Natural killer cell (primary cell): ENCODE measurements at places on chromosomes 3 and 15.

GRCh38 chr3:144173491-144173890 lies 201.9 kb downstream of the DIPK2A start:
- H3K27me3 ChIP-seq: no peaks in the 10 kb centered on the region
- no peak overlapping the region for H3K4me3 ChIP-seq
- no peak overlapping the region for H3K27ac ChIP-seq
- no peak for DNase-seq

- H3K4me1 ChIP-seq: no peaks in the 10 kb centered on the region
- DNase-seq: no peak
- H3K36me3 ChIP-seq: no peaks in the 10 kb centered on the region
- no peak overlapping the region for H3K27ac ChIP-seq
- no peaks in the 10 kb centered on the region for H3K27me3 ChIP-seq
- no peak overlapping the region for H3K4me3 ChIP-seq
Observed at GRCh38 chr3:159273608-159274007, 471.8 kb downstream of the MFSD1 start.

GRCh38 chr3:18527691-18528090 lies 102.6 kb upstream of the SATB1 start:
- peak; percentile 25 for DNase-seq
- no peaks in the 10 kb centered on the region for H3K36me3 ChIP-seq
- no peaks in the 10 kb centered on the region for H3K27me3 ChIP-seq
- no peak overlapping the region for H3K27ac ChIP-seq
- no peaks in the 10 kb centered on the region for H3K4me1 ChIP-seq

DNA sequence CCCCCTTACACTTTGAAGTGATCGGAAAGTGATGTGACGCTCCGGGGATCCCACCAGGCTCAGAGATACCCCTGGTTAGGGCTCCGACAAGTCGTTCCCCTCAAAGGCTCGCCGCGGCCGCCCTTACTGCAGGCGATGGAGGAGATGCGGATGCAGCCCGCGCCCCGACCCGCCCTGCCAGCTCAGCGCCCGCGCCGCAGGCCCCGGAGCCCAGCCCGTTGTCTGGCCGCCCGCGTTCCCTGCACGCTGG lies 228 bp downstream of the GLT8D1 start:
- peaks cover 11% of the 10 kb centered on the region for H3K36me3 ChIP-seq
- H3K4me1 ChIP-seq: peaks cover 29% of the 10 kb centered on the region
- DNase-seq: no peak
- H3K27ac ChIP-seq: peak overlapping the region; percentile 83
- H3K4me3 ChIP-seq: peak overlapping the region; percentile 66

DNA sequence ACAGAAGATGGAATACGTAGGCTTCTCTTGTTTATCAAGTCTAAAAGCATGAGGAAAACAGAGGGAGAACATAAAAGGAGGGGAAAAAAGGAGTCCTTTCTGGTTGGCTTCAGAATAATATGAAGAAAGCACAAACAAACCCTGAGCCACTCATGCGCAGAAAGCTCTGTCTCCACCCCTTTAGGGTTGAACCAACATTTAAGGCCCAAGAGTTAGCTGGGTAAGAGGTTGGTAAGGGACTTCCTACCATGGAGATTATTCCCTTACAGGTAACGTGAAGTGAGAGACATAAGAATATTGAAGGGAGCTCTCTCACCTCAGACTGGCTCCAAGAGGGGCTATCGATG lies 145.3 kb downstream of the RORA start:
- no peaks in the 10 kb centered on the region for H3K27me3 ChIP-seq
- no peak overlapping the region for H3K4me3 ChIP-seq
- DNase-seq: no peak
- no peak overlapping the region for H3K27ac ChIP-seq

- no peaks in the 10 kb centered on the region for H3K36me3 ChIP-seq
- DNase-seq: no peak
- no peaks in the 10 kb centered on the region for H3K4me1 ChIP-seq
- H3K27me3 ChIP-seq: no peaks in the 10 kb centered on the region
- no peak overlapping the region for H3K27ac ChIP-seq
Observed at GRCh38 chr3:150035301-150035779, 64.6 kb upstream of the PFN2 start.

DNA sequence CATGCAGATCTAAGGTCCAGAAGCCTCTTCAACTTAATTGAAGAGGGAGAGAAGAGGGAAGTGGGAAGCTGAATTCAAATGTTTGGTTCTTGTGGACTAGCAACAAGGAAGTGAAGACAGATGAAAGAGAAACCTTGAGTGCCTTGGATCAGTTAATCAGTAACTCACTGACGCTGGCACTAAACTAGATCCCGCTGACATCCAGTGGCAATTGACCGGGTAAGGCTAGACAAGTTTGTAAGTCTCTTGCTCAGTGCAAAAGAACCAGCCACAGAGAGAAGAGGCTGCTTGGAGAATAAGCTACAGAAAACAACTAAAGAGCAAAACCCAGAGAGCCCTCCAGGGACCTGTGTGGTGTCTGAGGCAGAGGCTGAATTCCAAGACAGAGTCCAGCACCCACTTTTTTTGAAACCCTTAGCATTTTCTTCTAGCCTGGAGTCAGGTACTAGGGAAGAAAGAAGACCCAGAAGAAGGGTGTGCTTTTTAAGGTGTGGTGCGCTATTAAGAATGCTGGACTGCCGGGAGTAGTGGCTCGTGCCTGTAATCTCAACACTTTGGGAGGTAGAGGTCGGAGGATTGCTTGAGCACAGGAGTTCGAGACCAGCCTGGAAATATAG lies 6.9 kb downstream of the PLCH1 start:
- no peak overlapping the region for H3K27ac ChIP-seq
- H3K27me3 ChIP-seq: peaks cover 12% of the 10 kb centered on the region
- no peaks in the 10 kb centered on the region for H3K4me1 ChIP-seq

DNA sequence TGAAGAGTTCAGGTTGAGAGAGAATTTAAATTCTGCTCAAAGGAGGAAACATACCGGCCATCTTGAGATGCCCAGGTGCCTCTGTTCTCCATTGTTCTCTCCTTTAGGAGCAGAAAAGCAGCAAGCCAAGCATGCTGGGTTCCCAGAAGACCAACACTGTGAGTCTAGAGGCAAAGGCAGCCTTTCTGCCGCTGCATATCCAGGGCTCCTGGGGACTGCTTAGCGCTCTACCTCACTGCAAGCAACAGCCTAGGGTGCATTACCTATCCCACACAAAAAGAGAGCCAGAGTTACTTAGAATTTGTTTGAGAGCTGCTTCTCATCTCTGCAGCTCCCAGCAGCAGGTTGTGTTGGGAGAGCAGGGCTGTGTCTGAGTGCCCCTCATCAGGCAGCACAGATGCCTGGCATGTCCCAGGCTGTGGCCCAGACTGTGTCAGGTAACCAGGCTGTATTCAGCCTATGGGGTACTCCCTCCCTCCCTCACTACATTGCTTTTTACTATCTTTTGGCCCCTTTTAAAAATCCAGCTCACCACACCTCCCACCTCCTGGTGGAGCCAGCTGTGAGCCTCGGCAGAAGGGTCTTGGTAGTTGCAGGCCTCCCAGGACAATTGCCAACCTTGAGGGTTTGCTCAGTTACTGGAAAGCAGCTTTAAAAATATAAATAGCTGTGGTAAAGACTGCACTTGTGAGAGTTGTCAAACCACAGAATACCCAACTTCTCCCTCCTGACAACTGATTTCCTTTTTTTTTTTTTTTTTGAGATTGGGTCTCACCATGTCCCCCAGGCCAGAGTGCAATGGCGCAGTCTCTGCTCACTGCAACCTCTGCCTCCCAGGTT lies 30.2 kb downstream of the BCL2L10 start:
- H3K27ac ChIP-seq: no peak overlapping the region
- no peaks in the 10 kb centered on the region for H3K36me3 ChIP-seq
- H3K27me3 ChIP-seq: no peaks in the 10 kb centered on the region

DNA sequence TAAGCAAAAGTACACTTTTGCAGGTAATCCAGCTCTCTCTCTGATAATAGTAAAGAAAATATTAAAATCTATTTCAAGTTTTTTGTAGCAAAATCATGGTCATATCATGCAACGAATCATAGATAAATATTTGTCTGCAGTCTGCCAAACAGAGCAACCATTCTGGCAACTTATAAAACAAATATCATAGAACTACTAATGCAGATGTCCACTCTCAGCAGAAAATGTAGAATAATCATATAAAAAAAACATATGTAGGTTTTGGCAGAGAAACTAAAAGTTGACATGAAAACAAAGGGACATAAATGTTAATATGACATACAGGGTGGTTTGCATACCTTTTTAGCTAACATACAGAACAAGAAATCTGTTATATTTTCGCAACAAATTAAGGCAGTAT lies 12.2 kb downstream of the TMCC1 start:
- no peak overlapping the region for H3K27ac ChIP-seq
- no peaks in the 10 kb centered on the region for H3K27me3 ChIP-seq
- no peak overlapping the region for H3K4me3 ChIP-seq
- H3K36me3 ChIP-seq: peaks cover 17% of the 10 kb centered on the region

DNA sequence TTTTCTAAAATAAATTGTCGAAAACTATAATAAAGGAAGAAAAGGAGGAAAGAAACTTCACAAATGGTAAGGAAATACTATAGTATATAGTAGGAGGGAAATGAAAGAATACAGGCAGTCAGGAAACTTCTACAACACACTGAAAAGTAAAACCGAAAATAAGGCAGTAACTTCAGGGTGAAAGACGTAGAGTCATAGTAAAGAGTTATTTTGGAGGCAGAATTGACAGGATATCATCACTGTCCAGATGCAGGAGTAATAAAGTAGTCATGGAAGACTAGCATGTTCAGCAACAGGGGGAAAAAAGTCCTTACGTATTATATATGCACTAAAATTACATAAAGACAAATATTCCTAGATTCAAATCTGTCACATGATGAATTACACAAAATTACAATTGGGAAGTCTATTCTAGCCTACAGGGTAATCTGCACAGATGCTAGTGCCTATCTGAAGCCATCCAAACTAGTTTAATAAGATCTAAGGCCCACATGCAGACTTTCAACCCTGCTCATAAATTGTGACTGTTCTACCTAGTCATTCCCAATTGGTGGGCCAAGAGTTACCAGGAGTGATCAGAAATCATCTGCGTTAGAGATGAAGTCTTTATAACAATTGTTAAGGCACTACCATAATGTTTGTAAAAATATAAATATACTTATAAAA lies 14.0 kb downstream of the VPS13C start:
- no peak overlapping the region for H3K4me3 ChIP-seq
- peaks cover 6% of the 10 kb centered on the region for H3K36me3 ChIP-seq
- peak overlapping the region; percentile 55 for H3K27ac ChIP-seq
- no peak for DNase-seq
- H3K4me1 ChIP-seq: peaks cover 4% of the 10 kb centered on the region
- H3K27me3 ChIP-seq: no peaks in the 10 kb centered on the region

DNA sequence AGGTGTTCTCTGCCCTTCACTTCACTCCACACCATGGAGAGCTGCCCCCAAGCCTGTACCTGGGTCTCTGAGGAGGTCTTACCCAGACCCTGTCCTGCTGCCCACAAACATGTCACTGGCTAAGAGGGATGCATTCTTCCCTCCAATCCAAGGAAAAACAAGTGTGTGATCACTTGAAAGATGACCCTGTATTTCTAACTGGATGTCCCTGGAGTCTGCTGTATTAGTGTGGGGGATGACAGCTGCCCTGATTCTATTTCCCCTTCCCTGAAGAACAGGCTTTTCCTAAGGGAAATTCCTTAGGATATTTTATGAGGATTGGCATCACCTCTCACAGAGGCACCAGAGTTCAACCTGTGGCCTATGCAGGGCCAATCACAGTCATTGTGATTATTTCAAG lies 55.0 kb upstream of the GATA2 start:
- no peaks in the 10 kb centered on the region for H3K36me3 ChIP-seq
- H3K4me1 ChIP-seq: no peaks in the 10 kb centered on the region
- H3K4me3 ChIP-seq: no peak overlapping the region
- no peaks in the 10 kb centered on the region for H3K27me3 ChIP-seq

GRCh38 chr3:132879656-132880055 lies 157.4 kb upstream of the NPHP3 start:
- no peaks in the 10 kb centered on the region for H3K27me3 ChIP-seq
- H3K4me3 ChIP-seq: no peak overlapping the region
- no peaks in the 10 kb centered on the region for H3K36me3 ChIP-seq
- no peaks in the 10 kb centered on the region for H3K4me1 ChIP-seq

DNA sequence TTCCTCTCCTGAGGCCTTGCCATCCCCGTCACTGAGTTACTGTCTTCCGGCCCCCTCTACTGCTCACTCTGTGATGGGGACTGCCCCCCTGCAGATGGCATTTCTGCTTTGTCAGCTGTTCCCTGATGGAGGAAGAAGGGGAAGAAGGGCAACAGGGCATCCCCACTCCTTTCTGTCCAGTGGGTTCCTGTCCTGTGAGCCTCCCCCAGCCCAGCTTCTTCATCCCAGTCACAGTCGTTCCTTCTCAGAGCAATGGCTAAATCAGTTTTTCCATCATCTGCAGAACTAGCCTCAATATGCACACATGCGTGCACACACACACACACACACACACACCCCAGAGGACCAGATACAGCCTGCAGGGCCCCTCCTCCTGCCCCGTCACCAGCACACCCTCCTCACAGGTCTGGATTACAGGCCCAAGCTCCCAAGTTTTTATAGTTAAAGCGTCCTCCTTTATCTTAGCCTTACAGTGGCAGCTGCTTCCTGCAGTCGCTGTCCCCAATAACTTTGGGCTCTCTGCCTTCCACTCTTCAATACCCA lies 21.4 kb downstream of the ALDH1L1 start:
- no peak overlapping the region for H3K27ac ChIP-seq
- no peaks in the 10 kb centered on the region for H3K36me3 ChIP-seq
- H3K4me1 ChIP-seq: no peaks in the 10 kb centered on the region
- H3K27me3 ChIP-seq: peaks cover 2% of the 10 kb centered on the region
- DNase-seq: no peak

DNA sequence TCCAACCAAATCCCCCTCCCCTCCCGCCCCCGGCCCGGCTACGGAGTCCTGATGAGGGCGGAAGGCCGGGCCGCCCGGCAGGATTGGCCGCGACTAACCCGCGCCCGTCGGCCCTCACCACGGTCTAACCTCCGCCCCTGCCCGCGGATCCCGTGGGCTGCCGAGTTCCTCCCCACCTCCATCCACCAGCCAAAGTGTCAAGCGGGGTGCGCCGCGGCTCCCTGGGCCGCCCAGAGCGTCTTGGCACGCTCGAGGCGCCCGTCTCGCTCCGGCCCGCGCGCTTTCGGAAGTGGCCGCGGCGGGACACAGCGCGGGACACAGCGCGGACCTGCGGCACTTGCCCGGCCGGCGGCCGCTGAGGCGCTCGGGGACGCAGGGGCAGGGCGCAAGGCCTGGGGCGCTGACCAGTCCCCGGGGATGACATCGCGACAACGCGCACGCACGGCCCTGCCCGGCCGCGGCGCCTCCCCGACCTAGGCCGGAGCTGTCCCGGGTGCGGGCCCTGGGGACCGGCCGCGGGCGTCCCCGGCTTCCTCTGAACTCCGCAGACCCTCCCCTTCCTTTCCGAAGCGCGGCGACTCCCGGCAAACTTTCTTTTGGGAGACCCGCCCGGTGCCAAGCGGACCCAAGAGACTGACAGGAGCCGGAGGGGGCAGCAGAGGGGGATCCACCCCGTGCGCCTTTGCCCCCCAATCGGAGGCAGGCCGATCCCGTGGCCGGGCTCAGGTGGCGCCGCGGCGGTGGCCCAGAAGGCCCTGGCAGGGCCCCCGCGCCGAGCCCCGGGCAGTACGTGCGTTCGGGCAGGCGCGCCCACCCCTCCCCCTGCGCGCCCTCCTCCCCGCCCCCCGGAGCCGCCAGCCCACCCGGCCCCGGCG lies 112.8 kb upstream of the ICE2 start:
- DNase-seq: peak; percentile 46
- no peaks in the 10 kb centered on the region for H3K27me3 ChIP-seq
- peak overlapping the region; percentile 90 for H3K4me3 ChIP-seq
